ENCODE measurements at places on chromosomes 6 and 20.
A peak's percentile ranks its signal among the peaks of the same experiment; 100 is the strongest.

- no peak for DNase-seq
Observed at GRCh38 chr6:143233554-143234285, 173.0 kb downstream of the AIG1 start.

DNA sequence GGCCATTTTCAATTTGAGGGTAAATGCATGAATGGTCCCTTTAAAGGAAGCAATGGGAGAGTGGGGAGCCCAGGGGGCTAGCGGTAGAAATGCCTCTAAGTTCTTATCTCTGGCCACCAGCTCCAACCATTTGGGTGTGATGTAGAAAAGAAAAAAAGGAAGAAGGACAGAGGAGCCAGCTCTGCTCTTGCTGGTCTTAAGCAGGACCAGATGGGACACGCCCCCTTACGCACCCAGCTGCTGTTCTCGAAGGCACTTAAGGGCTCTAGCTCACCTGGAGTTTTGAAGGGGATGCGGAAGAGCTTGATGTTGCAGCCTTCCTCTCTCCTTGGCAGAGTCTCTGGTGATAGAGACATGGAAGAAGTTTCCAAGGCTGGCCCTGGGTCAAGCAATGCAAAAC, 59.5 kb upstream of the RNF144B start:
- no peak for DNase-seq

GRCh38 chr6:149961728-149962425, 1.9 kb upstream of the ULBP1 start:
- peak; percentile 73 for DNase-seq

DNA sequence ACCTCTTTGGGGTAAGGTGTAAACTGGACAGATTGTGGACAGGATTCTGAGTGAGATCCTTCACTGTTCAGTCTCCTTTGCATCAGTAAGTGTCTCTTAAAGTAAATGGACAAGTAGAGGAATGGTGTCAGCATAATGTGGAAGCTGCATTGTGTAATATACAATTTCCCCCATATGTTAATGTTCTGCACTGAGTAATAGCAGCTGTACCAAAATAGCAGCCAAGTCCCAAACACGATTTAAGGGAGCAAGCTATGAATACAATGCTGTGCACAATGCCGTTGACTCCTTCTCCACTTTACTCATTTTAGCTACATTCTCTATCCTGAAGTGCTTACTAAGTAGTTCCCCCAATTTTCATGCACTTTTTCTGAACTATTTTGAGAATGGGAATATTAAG, 21.1 kb upstream of the TRIM26 start:
- no peak for DNase-seq

- DNase-seq: no peak
Observed at GRCh38 chr6:105536961-105537360, 134.1 kb upstream of the PREP start.

DNA sequence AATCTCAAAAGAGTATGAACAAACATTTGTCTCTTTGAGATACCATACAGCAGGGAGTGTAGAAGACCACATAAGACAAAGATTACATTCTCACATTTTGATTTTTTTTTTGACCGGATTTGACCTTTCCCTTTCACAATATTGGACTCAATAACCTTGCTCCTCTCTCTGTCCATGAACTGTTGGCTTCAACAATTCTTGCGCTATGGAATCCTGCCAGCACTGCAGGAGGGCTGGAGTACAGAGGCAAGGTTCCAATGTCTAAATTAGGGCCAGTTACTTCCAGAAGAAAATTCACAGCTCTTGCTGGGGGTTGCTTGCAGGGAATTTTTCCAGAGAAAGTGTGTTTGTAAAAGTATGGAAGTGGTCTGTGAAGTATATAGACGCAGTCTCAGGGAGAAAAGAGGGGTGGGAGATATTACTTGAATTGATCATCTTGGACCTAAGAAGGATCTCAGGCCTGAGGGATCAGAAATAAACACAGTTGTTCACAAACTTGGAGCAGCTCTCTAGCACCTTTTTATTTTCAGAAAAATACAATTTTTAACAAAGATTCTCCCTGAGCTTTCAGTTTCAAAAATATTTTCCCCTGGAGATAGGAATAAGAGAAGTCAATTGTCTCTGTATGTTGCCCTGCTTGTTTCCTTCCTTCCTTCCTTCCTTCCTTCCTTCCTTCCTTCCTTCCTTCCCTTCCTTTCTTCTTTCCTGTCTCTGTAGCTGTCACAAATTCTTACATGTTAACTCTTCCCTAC, 765.9 kb downstream of the BCKDHB start:
- DNase-seq: no peak

- DNase-seq: no peak
Observed at GRCh38 chr6:23655525-23655924, 470.5 kb upstream of the NRSN1 start.

DNA sequence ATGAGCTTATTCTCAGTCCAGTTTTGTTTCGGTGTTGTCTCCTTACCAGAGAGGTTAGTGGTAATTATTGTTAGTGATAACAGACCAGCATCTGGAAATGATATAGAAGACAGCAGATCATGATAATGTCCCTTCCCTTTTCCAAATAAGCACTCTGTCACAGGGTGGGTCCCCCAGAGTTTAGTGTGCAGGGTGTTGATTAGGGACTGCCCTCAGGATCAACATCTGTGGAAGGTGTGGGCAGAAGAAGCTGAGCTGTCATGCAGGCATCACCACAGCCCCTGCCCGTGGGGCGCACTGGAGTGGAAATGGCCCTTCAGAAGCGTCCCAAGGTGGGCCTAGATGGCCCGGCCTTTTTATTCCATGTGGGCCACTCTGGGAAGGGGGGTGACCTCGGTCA, 67.6 kb upstream of the DTNBP1 start:
- no peak for DNase-seq

Data from KBM-7 (cell line).